ENCODE measurements at places on chromosomes 5 and 9.

DNA sequence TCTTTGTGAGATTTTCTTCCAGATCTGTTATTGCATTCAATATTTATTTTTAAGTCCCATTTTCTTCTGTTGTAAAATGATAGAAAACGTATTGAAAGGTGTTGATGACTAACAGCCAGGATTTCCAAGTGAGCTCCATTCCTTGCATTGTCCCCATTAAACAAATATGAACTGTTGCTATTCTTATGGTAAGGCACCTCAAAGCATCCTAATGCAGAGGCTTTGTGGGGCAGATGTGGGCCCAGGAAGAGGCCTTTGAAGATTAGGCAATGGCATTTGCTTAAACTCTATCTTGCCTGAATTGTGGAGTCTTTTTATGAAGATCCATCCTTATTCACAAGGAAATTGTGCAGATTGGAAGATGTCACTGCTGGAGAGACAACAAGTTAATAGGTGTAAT, 38.9 kb downstream of the NTRK2 start:
- no peak for DNase-seq

GRCh38 chr5:124812771-124813358, 66.4 kb upstream of the ZNF608 start:
- DNase-seq = no peak

DNA sequence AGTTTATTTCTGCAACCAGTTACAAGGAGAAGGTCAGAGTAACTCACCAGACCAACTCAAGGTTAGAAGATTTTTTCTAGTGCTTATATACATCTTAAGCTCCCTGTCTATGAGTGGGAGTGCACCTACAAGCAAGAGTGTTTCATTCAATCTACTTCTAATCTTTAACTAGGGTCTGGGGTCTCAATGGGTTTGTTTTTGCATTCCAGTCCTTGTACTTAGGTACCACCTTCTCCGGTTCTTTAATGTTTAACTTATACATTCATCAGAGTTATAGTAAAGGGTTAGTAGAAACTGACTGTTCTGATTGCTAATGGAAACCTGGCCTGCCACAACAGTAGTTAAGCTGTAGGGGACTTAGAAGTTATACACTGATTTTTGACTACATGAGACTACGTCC, 271.7 kb downstream of the HTR1A start:
- no peak for DNase-seq

GRCh38 chr5:56279979-56280378, 46.8 kb upstream of the ANKRD55 start:
- DNase-seq = no peak

DNA sequence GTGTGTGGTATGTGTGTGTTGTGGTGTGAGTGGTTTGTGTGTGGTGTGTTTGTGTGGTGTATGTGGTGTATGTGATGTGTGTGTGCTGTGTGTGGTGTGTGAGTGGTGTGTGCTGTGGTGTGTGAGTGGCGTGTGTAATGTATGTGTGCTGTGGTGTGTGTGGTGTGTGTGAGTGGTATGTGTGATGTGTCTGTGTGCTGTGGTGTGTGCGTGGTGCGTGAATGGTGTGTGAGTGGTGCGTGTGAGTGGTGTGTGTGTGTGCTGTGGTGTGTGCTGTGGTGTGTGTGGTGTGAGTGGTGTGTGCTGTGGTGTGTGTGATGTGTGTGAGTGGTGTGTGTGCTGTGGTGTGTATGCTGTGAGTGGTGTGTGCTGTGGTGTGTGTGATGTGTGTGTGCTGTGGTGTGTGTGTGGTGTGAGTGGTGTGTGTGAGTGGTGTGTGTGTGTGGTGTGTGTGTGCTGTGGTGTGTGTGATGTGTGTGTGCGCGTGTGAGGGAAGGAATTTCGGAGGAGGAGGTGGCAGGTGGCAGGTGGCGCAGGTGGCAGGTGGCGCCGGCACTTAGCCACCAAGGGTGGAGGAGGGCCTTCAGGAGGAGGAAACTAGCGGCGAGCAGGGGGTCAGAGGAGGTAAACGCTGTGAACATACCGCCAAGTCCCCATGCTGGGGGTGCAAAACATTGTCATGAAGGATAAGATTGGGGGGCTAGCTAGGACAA, 191.8 kb downstream of the MELK start:
- no peak for DNase-seq

GRCh38 chr5:134553821-134554267, 28.4 kb downstream of the JADE2 start:
- DNase-seq = no peak

DNA sequence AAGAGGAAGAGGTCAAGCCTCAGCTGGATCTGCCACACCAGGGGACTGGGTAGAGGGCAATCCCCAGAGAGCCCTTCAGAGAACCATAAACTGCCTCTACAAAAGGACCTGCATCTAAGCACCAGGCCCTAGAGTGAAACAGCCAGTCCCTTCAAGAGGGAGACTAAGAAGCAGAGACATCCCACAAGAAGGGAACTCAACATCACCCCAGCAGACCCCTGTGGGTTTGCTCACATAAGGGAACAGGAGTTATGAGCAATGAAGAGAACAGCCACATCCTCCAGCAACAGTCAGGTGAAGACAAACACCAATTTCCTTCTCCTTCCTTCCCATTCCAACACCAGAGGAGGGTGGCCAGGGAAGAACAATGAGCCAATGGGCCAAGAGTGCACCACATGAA, 48.9 kb downstream of the TNFSF15 start:
- no peak for DNase-seq

DNA sequence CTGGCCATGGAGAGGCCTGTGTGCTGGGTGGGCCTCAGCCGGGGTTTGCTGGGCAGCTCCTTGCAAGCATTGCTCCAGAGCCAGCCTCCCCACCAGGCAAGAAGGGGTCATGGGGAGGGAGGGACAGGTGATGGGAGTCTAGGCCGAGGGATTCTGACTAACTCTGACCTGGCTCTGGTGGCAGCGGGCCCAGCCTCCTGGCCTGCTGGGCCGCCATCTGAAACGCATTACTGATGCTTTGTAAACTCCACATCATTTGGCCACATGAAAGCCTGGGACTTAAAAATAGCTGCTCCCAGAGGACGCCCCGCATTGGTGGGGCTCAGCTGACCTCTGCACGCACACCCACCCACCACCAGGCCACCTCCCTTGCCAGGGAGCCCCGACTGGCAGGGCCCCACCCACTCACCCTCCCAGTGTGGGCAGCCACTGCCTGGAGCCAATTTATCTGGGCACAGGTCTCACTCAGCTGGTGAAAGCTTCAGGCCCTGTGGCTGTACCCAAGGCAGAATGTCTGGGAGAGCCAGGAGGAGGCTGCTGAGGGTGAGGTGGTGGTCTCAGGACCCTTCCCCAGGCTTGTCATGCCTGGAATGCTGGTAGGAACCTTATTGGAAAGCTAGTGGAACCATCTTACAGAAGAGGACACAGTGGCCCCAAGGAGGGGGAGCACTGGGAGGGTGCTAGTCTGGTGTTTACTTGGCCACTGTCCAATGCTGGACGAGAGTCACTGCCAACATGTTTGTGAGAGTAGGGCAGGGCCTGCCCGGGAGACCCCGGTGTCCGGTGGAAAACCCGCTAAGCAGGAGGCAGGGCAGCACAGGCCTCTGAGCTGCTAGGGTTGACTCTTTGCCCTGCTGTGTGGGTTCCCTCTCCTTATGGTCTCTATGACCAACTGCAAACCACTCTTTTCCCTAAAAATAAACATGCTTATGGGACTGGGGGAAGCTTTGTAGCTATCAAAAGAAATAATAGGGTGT, 10.8 kb downstream of the TCF7 start:
- DNase-seq = no peak

GRCh38 chr9:101514071-101514470, 19.6 kb upstream of the RNF20 start:
- DNase-seq = no peak

- DNase-seq = no peak
Observed at GRCh38 chr9:115034801-115035200, 83.2 kb downstream of the TNC start.

- DNase-seq = no peak
Observed at GRCh38 chr5:7638456-7638855, 212.5 kb downstream of the CFAP90 start.

Data from stimulated activated CD8-positive, alpha-beta memory T cell treated with anti-CD3 and anti-CD28 coated beads, Interleukin-15, amount 100 ng/mL, for 48 hours (primary cell).